ENCODE measurements at places on chromosomes 5 and 9. TPM values are rescaled to one million over a fixed set of nuclear protein-coding genes. Genes with fewer than 3 reads are reported as not detected.

CTSV gene
- total RNA-seq, result 0.43 TPM

PCDHB16 gene
- 9.2 TPM for total RNA-seq

PCDHGA8 gene
- total RNA-seq, result 7.3 TPM

PCDHB11 gene
- total RNA-seq, result 2.2 TPM

RPS14 gene
- total RNA-seq, result 1,395 TPM

PCDHA9 gene
- 0.49 TPM for total RNA-seq

DNA sequence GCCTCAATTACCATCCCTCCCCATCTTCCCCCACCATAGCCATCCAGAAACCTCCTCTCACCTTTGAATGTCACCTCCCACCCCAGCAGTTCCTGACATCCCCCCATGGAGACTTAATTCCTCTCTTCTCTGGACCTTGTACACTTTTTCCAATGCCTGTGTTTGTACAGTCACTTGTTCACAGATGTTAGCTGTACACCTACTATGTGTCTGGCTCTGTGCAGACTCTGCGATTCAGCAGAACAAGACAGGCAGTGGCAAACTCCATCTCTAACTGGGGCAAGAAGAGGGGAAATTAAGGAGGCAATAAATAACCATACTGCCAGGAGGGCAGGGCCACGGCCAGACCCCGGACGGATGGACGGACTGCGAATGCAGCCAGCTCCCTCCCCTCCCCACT is 29.8 kb upstream of the CRB2 start:
- no peak for DNase-seq

DNA sequence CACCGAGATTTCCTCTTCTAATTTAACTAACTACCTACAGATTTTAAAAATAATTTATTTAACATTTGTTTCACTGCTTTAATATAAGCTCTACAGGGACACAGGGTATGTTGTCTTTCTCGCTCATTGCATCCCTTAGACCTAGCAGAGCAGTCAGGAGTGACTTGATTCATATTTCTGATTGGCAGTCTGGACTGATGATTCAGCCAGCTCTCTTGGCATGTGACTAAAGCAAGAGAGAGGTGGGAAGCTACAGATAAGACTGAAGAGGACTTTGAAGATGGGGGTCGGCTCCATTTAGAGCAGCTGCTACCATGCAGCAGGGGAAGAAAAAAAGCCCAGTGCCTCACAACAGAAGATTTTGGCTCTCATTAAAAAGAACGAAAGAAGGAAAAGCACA is 173.4 kb upstream of the STK32A start:
- DNase-seq, result no peak

DNA sequence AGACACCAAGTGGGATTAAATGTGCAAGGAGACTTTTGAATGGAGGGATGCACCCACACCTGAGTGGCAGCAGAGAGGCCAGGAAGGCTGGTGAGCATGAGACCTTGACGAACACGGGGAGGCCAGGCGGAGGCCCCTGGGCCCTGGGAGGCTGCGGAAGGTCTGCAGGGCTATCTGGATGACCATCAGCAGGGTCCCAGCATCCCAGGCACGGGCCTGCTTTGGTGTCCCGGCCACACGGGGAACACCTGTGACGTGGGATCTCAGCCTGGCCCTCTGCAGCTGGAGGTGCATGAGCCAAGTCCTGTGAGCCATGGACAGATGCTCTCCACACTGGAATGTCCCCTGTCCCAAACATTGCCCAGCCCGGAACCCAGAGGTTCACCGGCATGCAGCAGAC is 174.0 kb upstream of the FOXD4L5 start:
- DNase-seq, result no peak

- no peak for DNase-seq
These were observed 11.8 kb upstream of the CXXC5 start for GRCh38 chr5:139636207-139636792.

GRCh38 chr5:168600409-168600808 is 21.2 kb upstream of the PANK3 start:
- DNase-seq, result peak; percentile 57

DNA sequence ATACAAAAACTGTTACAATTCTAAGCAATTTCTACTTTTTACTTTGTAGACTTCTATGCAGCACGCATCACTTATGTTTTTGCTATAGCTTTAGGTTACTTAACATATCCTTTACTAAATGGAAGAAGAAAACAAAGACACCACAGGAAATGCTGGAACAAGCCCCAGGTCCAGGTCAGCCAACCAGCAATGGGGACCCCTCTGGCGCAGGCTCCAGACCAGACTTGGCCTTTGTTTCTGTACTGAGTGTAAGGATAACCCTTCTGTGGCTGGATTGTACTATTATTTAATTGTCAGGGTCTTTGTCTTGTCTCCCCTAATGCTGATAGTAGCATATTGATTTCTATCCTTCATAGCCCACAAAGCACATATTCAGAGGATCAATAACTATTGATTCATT is 4.2 kb downstream of the SEMA4D start:
- DNase-seq, result no peak
